ENCODE measurements at places on chromosomes 3 and 15.

- DNase-seq = no peak
Measured at GRCh38 chr3:108953210-108953609, 469 bp downstream of the GUCA1C start.

GRCh38 chr3:73188707-73189106, 127.2 kb downstream of the EBLN2 start:
- DNase-seq = no peak

DNA sequence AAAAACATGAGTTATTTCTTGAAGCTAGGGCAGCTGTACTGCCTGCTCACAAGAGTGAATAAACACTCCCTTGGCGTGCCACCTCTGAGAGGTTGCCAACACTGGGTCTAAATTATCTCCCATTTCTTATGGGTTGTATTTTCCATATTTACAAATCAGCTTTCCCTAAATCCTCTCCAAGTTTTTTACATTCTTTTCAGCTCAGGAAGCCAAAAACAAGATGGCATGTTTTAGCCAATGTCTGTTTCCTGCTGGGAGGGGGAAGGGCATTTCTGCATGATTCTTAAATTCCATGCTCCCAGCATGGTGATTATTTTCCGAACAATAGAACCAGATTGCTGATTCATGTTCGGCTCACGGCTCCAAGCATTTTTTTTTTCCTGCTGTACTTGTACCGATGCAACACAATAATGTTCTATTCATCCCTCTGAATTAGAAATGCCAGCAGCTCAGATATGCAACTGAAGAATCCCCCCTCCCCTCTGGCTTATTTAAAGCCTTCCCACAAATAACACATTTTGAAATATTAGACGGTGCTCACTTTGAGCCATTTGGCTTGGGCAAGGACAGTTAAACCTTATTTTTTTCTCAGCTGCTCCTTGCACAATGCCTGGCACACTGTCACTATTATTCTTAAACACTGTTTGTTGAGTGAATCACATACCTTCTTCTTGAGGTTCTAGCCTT, 252.5 kb downstream of the THRB start:
- no peak for DNase-seq

GRCh38 chr15:59933607-59934006, 70.5 kb upstream of the FOXB1 start:
- DNase-seq = no peak

- no peak for DNase-seq
Measured at GRCh38 chr15:55742927-55743728, at the start of gene PRTG. Gene PRTG, minus strand, starts transcription at chr15:55743152. Its CDS starts 221 bp downstream, at chr15:55742931.

DNA sequence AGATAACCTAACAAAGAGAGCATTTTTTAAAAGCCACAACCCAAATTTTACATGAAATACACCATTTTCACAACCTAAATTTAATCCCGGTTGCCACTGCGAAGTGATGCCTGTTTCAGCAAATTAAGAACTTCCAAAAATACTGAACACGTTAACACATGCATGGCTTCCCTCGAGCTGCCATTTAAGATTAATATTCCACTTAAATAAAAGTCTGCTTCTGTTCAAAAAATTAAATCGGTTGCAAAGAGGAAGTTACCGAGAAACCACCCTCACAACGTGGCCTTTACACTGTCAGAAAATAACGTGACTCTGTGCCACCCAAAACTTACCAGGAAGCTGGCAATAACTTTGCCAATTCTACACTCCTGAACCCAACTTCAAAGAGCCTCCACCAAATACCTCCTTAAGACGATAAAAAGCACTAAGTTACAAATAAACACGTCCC, 1.2 kb downstream of the TBL1XR1 start:
- DNase-seq = no peak

DNA sequence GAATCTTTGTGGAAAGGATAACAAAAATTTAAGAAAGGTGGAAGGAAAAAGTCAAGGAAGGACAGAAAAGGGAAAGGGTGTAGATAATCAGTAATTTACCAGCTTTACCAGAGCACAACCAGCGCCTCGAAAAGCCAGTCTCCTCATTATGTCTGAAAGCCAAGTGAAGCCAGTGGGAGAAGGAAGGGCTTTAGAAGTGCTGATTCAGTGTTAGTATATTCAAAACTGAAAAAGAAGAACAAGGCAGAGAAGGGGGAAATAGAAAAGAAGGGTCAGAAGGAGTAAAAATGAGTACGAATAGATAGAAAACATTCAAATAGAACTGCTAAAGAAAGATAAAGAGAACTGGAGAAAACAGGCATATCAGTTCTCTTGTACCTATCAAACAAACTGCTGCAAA, 4.1 kb downstream of the PBRM1 start:
- DNase-seq = no peak

DNA sequence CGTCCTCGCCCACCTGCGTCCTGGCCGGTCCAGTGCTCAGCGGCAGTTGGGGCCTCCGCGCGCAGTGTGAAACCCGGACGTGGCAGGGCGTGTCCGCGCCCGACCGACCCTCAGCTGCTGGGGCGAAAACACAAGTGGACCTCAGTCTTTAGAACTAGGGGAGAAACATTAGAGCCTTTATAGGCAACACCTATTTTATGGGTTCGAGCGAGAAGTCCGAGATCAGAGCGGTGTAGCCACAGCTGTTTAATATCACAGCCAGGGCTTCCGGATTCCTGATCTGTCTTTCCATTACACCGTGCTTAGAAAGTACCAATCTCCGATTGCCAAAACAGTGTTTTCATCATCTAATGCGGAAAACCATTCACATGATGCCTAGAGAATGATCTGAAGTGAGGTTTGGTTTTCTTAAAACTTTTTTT, 506 bp downstream of the RAD51 start:
- DNase-seq = no peak

All from Panc1 (cell line).